ENCODE measurements at places on chromosomes 3 and 15.

- no peak for DNase-seq
These were observed 360.9 kb upstream of the TRIM42 start for GRCh38 chr3:140316868-140317400.

DNA sequence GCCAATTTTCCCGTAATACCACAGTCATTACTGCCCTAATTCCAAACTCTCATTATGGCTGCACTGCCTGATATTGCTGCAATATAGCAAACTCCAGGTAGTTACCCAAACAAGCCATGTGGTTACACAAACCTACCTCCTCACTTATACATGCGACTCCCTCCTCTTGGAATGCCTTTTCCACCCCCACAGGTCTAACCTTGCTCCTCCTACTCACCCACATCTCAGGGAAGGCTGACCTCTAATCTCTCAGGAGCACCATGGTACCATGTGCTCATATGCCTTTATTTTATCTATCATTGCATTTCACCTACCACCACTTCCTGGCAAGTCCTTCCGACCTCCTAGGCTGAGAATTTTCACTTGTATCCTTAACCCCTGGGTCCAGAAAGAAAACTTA is 2.9 kb downstream of the RBPMS2 start:
- DNase-seq = no peak

DNA sequence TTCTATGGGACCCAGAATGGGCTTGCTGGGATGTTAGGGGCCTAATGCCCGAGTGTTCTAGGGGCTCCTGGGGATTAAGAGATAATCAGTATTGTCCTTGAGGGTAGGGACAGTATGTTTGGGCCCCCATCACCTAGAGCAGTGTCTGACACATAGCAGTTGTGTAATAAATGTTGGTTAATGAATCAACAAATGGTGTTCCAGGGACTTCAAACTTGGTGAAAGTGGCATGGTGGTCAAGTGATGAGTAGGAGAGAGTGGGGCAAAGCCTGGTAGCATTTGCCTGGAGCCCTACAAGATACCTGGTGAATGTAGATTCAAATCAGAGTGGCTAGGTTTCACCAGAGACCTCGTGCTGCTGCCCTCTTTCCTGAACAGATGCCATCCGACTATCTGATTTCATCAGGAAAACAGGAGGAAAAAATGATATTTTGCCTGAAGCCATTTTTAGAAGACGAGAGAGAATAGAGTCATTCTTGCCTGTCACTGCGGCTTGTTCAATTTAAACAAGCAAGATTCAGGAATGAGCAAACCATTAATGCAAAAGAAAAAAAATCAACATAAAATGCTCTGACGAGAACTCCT is 117.3 kb downstream of the RPL22L1 start:
- DNase-seq = no peak

GRCh38 chr3:127088511-127089351 is 104.2 kb upstream of the PRR23E start:
- DNase-seq = no peak

- no peak for DNase-seq
These were observed 184.4 kb downstream of the PEX5L start for GRCh38 chr3:179852142-179852905.

GRCh38 chr3:141246958-141247301 is 15.3 kb downstream of the PXYLP1 start:
- no peak for DNase-seq

- no peak for DNase-seq
These were observed 113.5 kb downstream of the VGLL4 start for GRCh38 chr3:11530153-11530721.

DNA sequence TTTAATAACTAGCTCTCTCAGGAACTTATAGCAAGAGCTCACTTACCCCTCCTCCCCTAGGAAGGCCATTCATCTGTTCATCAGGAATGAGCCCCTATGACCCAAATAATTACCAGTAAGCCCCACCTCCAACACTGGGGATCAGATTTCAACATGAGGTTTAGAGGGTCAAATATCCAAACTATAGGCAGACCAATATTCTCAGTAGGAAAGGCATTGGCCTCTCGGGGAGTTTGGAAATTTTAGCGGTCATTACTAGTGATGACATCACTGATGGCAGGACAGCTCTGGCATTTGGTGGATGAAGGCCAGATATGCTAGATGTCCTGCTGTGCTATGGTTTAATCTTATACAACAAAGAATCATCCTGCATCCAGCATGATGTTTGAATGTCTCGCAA is 15.2 kb upstream of the CD47 start:
- DNase-seq = no peak

DNA sequence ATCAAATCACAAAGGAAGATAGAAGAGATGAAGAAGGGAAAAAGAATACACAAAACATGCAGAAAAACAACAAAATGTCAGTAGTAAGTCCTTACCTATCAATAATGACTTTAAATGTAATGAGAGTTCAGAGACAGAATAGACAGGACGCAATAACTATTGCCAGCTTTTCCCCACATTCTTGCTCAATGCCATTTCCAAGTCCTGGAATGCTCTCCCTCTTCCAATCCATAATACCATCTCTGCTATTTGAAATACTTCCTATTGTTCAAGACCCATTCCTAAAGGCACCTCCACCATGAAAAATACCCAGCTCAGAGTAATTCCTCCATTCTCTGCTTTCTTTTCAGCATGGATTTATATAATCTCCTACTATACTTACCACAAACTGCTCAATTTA is 33.4 kb downstream of the CCDC54 start:
- no peak for DNase-seq

DNA sequence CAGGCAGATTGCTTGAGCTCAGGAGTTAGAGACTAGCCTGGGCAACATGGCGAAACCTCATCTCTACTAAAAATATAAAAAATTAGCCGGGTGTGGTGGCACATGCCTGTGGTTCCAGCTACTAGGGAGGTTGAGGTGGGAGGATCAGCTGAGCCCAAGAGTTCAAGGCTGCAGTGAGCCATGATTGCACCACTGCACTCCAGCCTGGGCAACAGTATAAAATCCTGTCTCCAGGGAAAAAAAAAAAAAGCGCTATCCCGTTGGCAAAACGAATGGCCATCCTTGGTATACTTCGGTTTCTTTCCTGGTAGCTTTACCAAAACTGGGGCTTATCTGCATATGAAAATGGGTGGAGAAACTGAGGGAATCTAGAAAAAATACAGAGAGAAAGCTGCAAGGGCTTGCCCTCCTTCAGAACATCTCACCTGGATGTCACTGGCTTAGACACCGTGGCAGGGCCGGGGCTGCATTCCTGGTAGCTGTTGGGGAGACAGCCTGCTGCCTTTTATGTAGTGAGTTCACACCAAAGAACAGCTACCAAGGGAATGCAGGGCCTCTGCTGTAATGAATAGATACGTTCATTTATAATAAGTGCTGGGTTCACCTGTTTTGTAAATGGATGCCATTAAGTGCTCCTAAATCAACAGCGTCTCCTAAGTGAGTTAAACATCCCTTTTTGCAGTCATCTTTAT is 96.0 kb downstream of the IQSEC1 start:
- DNase-seq = no peak

DNA sequence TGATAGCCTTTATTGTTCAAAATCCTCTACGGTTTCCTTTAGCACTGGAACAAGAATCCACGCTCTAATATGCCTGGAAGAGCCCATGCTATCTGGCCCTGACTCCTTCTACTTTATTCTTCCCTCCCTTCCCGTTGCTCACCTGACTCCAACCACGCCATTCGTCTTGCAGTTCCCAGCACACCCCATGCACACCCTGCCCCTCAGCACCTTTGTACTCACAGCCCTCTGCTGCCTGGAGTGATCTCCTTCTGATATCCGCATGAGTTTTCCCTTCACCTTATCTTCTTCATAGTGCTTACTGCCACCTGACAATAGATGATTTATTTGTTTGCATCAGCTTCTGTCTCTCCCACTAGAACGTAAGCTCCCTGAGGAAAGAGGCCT is 16.6 kb upstream of the BCL2A1 start:
- no peak for DNase-seq

- no peak for DNase-seq
These were observed 77.1 kb upstream of the SNRPA1 start for GRCh38 chr15:101372149-101372577.

- DNase-seq = no peak
These were observed at the start of gene ILDR1 for GRCh38 chr3:122021811-122022401. ILDR1 (minus strand) TSS chr3:122022247; CDS start chr3:122022077, 170 bp downstream.

DNA sequence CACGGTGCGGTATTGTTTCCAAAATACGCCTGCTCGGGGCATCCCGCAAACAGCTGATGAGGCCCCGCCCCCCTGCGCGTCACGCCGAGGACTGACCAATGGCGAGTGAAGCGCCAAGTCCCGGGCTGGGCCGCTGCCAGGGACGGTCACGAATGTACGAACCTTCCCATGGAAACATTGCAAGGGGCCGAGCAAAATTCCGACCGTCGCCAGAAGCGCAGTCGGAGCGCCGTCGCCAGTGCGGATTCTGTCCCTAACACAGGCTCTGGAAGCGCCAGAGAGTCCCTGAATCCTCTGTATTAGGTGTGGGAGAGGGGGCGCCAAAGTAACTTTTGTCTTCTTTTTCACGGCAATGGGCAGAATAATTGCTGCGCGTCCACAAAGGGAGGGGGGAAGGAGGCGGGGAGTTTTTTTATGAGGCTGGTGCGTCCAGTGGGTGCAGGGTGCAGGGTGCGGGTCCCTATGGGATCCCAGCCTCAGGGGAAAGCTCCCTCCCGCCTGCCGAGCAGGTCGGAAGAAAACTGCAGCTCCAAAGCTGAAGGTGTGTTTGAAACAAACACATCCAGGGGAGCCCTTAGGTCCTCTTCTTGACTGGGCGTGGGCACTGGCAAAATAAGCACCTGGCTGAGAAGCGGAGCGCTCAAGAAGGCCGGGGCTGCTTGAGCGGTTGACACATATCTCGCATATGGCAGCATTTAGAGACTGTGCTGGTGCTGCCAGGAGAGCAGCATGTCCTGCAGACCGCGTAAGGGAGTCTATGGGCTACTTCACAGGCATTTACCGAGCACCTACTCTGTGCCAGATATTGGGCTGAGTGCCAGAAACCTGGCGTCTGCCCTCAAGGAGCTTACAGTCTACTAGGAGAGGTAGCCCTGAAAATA is at the start of gene BMF:
Gene BMF, minus strand, starts transcription at position 25 of the 881 bp plus-strand sequence. CDS start 2,793 bp downstream, outside the sequence.
- peak; percentile 98 for DNase-seq

DNA sequence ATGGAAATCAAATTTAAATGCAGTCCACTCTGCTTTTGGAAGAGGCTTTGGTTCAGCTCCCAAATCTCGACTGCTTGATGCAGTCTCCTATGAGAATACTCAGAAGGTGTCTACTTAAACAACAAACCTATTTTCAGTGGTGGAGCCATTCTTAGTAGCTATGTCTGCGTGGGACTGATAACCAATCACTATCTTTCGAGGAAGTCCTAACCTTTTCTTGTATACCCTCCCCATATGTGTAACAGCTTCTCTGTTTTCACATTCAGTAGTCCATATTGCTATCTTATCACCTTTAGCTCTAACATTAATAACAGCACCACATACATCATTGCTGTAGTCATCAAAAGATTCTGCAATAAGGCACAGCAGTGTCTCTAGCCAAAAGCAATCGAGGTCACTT is 333.0 kb upstream of the ATP11B start:
- no peak for DNase-seq

- no peak for DNase-seq
These were observed 49.1 kb upstream of the NEDD4 start for GRCh38 chr15:56042498-56042897.

GRCh38 chr3:63624941-63625560 is 27.4 kb upstream of the SNTN start:
- DNase-seq = no peak

DNA sequence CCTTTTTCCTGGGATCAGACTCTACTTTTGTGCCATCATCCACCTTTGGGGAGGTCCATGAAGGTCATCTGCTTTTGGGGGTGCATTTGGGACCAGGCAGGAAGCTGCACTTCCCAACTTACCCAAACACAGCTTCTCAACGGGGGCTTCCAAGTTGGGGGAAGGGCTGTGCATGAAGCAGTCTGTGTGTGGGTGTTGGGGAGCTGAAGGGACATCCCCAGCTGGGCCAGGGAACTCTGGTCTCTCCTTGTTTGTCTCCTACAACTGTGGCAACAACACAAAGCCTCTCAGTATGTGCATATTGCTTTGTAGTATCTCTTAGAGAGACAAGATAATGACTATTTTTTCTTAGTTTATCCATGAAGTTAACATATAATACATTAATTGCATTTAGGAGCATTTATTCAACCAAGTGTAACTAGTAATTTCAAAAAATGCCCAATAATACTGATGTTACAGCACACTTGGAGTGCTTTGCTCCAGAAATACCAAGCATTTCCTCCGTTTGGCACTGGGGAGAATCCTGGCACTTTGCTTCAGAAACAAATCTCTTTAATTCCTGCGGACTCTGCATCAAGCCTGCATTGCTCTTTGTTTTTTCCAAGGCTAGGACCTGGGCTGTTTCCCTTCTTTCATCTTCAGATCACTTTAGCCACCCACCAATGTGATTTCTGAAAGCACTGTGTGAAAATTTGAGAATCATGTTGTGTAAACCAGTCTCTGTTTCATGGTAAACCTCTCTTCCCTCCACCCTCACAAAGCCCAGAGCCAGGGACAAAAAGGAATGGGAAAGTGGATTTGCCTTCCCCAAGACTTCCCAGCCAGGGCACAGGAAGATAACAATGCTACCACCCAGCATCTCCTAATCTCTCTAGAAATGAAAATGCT is 126.2 kb upstream of the PFN2 start:
- no peak for DNase-seq

DNA sequence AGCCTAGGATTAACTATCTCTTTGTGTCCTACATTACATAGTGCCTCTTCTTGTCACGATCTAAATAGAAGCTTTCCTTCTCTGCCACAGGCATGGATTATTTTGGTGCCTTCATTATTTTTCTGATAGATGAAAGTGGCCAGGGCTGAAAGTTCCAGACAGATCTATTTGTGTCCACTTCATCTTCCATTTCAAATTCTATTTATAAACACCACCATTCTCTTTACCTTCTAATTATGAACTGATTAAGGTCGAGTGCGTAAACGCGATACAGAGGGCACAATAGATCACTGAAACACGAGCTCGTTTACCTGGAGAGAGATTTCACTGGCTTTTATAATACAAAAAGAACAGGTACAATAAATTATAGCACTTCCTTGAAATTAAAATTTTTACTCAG is 105.0 kb downstream of the EDEM1 start:
- DNase-seq = no peak

GRCh38 chr3:29410220-29410619 is 129.3 kb downstream of the RBMS3 start:
- no peak for DNase-seq

GRCh38 chr15:64343841-64344240 is 12.1 kb downstream of the CSNK1G1 start:
- no peak for DNase-seq

DNA sequence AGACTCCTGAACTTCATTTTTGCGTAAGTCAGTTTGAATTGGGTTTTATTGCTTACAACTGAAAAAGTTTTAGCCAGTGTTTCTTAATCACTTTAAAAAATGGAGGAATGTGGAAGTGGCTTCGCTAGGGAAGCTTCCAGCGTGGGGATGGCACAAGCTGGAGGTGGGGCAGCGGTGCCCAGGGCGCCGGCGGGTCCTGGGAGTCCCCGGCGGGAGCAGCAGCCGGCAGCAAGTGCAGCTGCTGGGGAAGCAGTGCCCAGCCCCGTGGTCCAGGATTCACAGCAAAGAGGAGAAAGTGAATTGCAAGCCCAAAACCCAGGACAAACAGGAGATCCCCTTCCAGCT is 301.8 kb upstream of the PROK2 start:
- DNase-seq = no peak

GRCh38 chr15:69979262-69979661 is 118.5 kb downstream of the TLE3 start:
- no peak for DNase-seq

Measured in stimulated activated CD8-positive, alpha-beta memory T cell treated with anti-CD3 and anti-CD28 coated beads, Interleukin-4, amount 100 ng/mL, for 24 hours (primary cell).